ENCODE measurements at places on chromosomes 6 and 20.

GRCh38 chr20:25129908-25130307 is 48.0 kb upstream of the VSX1 start:
- no peak for DNase-seq

DNA sequence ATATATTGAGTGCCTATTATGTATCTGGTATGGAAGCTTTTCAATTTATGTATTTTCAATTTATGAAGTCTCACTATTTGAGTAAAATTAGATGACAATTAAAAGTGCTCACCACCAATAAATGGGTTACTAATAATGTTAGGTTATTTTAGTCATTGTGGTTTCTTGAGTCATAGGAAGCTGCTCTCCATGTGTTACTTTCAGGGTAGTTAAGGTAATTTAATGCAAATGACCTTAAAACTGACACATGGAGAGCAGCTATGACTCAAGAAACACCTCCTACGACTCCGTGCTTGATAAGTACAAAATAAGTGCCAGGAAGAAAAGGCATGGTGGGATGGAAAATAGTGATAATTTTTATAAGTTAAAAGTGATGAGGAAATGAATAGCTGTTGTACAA is 16.5 kb upstream of the TINAG start:
- DNase-seq: no peak

- no peak for DNase-seq
Measured at GRCh38 chr6:158647501-158647900, 2.4 kb upstream of the SYTL3 start.

- no peak for DNase-seq
Measured at GRCh38 chr20:56518126-56518525, 6.4 kb upstream of the FAM209A start.

- no peak for DNase-seq
Measured at GRCh38 chr6:28603891-28604290, 78.2 kb downstream of the GPX5 start.

DNA sequence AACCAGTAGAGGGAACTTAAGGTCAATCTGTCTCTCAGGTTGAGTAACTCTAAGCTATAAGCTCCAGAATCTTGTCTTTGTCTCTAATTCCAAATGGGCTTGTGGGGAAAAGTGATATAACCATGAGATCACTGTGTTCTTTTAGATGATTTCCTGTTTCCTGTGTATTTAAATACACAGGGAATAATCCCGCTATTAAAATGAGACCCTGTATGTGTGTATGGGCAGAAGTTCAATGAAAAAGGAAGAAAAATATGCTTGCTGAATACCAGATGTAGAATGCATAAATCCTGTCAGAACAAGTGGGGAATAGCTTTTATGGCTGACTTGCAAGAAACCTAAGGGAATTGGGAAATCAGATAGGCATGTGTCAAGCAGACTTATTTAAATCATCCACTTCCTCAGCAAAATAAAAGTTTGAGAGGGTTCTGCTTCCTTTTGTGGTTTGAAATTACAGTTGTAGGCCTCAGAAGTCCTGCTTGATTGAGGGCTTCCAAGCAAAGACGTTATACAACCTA is 164.7 kb upstream of the PDE7B start:
- DNase-seq: no peak
